ENCODE measurements at places on chromosomes 13 and 19.

DNA sequence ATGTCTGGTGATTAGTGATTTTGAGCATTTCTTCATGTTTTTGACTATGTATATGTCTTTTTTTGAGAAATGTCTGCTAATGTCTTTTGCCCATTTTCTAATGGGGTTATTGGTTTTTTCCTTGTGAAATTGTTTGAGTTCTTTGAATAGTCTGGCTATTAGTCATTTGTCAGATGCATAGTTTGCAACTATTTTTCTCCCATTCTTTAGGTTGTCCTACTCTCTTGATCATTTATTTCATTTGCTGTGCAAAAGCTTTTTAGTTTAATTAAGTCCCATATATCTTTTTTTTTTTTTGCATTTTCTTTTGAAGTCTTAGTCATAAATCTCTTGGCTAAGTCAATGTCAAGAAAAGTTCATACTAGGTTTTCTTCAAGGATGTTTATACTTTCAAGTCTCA, 449.8 kb downstream of the DACH1 start:
- DNase-seq, result no peak

- DNase-seq, result no peak
Observed at GRCh38 chr19:23509686-23510450, 114.6 kb upstream of the ZNF91 start.

DNA sequence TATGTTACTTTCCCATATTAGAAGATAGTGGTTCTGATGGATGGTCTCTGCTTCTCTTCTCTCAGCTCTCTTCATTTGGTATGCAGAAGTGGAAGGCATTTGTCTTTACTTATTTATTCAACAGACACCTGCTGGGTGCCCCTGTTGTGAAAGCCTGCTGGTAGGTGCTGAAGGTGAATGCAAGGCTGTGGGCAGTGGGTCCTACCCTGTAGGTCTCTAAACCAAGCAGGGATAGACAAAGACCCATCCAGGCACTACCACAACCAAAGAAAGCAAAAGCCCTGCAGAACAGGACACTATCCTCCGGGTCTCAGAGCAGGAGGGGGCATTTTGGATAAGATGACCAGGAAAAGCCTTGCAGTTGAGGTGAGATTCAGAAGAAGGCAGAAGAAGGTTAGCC, 106.1 kb downstream of the STARD13 start:
- DNase-seq, result no peak

- DNase-seq, result no peak
Observed at GRCh38 chr19:10190026-10190425, 4.7 kb downstream of the DNMT1 start.

DNA sequence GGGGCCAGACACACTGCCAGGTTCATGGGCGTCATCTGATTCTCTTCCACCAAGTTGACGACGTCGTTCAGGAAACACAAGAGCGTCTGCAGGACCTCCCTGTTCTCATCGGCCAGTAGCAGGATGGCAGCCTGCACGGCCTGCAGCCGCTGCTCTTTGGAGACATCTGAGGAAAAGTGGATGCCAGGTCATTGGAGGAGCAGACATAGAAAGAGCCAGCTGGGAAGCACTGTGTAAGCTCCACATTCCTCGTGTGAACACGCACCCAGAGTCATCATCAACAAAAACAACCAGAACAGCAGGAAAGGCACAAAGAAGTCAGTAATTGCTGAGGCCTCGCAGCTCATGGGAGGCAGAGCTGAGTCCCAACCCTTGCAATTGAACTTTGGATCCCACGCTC, 96.5 kb downstream of the KL start:
- no peak for DNase-seq

- DNase-seq, result no peak
Observed at GRCh38 chr13:96274046-96274445, 184.1 kb downstream of the HS6ST3 start.

DNA sequence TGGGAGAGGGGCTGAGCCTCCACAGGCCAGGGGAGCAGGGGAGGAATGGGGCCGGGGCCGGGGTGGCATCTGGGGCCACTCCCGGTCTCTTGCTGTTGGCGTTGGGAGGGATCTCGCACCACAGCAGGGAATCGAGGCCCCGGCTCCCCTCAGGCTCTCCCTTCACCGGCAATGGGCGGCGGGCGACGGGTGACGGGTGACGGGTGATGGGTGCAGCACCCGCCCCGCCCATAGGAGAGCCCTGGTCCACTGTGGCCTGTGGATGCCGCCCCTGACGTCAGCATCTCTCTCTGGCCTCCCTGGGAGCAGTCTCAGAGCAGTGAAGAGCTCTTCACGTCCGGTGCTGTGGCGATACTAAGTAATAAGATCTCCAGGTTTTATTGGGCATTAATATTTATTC, 133.6 kb downstream of the KDM4B start:
- DNase-seq, result no peak

DNA sequence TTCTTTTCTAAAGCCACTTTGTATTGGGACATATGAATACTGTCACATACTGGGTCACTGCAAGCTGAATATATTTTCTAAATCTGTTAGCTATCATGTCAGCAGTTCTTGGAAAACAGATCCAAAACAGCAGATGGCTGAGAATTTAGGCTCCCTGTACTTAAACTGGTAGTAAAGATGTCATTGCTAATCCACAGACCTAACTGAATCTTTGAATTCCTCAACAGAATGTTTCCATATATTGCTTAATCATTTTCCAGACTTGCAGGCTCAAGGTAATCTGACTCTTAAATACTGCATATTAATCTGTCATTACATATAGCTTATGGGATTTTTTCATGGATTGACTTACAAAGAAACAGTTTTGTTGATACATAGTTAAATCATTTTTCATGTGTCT, 639.0 kb upstream of the KLHL1 start:
- DNase-seq, result no peak

DNA sequence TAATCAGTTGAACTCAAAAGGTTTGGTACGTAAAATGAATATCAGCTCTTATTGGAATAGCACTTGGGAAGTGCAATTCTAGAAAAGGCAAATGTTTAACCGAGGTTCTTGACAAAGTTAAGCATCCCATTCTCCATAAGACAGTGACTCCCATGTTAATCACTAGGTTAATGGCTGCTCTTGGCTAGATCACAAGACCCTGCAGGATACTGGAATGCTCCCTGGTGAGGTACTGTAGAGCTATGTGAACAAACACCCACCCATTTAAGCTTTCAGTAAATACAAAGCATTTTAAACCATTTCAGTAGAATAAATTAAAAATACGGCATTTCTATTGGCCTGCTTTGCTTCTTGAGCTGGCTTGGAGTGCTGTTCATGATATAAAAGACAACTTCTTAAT, 56.5 kb downstream of the TDRD3 start:
- DNase-seq, result no peak

GRCh38 chr13:100588331-100589177, at the start of gene GGACT:
Gene GGACT (minus strand): TSS chr13:100588789. CDS start chr13:100532591, 56,198 bp downstream.
- DNase-seq, result peak; percentile 85

All from activated naive CD4-positive, alpha-beta T cell treated with Interleukin-2 at 50 U/mL for 16 hours (primary cell).